ENCODE measurements at places on chromosomes 16 and 17. TPM values are rescaled to one million over a fixed set of nuclear protein-coding genes. Genes with fewer than 3 reads are reported as not detected.

DNA sequence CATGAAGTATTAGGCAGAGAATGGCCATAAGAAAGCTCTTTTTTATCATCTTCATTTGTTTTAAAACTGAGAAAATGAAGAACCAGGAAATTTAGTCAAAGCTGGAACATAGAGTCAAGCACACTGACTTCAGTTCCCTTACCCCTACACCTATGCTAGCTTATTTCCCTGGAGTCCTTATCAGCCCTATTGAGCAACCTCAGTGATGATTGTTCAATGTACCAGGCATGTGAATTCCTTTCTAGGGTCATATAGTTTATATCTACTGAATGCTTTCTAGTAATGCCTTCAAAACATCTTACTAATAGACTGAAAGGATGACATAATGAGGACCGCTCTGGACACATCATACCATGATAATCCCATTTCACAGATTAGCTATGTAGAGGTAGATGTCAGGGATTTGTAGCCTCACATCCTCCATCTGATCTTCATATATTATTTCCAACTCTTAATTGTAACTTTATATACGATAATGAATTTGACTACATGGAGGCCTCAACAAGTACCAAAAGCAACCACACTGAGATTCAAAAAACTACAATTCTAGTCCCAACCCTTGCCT lies 460.4 kb upstream of the DYNLRB2 start:
- no peak for DNase-seq

DNA sequence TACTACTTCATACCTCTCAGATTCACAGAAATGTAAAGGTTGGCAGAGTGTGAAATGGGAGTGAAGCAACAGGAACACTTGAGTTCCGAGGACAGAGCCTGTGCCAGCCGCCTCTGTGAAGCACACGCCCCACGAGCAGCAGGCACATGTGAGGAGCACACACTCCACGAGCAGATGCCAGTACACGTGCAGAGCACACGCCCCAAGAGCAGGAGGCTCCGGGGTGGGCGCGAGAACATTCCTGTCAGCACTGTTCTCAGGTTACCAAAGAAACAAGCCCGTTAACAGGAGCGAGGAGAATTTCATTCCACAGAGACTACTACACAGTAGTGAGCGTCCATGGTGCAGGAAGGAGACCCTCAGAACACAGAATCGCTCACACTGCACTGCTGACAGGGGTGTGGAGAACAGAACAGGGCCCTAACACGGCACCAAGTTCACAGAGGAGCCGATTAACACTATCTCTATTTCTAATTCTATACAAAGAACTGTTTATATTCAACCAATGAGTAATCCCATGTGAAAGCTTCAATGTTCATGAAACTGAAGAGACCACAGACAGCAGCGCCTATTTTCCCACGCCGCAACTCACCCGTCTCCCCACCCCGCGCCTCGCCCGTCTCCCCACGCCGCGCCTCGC lies 40.1 kb downstream of the KLHDC4 start:
- no peak for DNase-seq

Gene CES1
- 33.2 TPM for total RNA-seq

Gene GNGT2
- 2.1 TPM for total RNA-seq

- DNase-seq = no peak
Observed at GRCh38 chr17:27414271-27414670, 42.0 kb upstream of the KSR1 start.

GRCh38 chr16:3553138-3553923 lies 23.9 kb downstream of the NLRC3 start:
- no peak for DNase-seq

Gene ADORA2B
- total RNA-seq = 0.46 TPM

Gene TLCD3B
- not detected for total RNA-seq

DNA sequence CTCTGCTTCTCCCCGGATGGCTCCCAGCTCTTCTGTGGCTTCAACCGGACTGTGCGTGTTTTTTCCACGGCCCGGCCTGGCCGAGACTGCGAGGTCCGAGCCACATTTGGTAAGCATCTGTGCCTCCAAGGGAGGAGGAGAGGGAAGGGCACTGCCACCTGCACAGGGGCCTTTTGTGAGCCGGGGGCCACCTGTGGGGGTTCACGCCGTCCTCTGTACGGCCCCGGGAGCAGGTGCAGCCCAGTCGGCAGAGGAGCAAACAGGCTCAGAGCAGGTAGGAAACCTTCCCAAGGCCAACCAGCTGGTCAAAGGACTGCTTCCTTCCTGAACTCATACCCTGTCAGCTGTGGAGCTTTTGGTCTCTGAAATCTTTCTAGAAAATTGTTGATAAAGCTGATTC lies 3.3 kb upstream of the EFNB3 start:
- no peak for DNase-seq

DNA sequence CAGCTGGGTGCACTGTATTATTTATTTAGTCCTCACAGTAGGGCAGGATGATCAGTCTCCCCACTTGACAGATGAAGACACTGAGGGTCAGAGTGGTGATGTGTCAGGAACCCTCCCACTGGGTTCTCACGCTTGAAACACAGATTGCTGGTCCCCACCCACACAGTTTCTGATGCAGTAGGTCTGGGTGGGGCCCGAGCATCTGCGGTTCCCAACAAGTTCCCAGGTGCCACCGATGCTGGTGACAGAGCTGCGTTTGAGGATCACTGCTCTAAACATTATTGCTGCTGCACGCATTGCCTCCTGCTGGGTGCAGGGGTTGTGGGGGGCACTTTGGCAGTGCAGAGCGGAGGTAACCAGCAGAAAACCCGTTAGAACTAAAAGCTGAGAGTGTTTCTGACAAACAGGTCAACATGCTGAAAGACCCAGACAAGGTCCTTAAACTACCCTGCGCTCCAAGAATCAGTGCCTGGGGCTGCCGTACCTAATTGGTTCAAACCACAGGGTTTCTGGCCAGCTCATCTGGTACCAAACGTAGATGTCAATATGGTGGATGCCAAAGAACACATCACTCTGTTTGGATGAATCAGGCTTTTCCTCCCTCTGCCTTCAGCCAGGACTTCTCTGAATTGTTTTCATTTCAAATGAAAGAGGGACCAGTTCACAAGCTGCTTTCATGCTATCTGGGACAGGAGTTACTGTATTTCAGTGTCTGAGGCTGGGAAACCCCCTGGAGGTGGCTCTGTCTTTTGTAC lies 76.0 kb downstream of the ABCC1 start:
- no peak for DNase-seq

Gene CCDC40
- 4.5 TPM for total RNA-seq

- DNase-seq = no peak
Observed at GRCh38 chr16:81366316-81366932, 51.7 kb downstream of the GAN start.

All from Right ventricle myocardium superior (tissue), 1 donor.